ENCODE measurements at places on chromosomes 11 and 22. TPM values are rescaled to one million over a fixed set of nuclear protein-coding genes. Genes with fewer than 3 reads are reported as not detected.
A peak's percentile ranks its signal among the peaks of the same experiment; 100 is the strongest.

DNA sequence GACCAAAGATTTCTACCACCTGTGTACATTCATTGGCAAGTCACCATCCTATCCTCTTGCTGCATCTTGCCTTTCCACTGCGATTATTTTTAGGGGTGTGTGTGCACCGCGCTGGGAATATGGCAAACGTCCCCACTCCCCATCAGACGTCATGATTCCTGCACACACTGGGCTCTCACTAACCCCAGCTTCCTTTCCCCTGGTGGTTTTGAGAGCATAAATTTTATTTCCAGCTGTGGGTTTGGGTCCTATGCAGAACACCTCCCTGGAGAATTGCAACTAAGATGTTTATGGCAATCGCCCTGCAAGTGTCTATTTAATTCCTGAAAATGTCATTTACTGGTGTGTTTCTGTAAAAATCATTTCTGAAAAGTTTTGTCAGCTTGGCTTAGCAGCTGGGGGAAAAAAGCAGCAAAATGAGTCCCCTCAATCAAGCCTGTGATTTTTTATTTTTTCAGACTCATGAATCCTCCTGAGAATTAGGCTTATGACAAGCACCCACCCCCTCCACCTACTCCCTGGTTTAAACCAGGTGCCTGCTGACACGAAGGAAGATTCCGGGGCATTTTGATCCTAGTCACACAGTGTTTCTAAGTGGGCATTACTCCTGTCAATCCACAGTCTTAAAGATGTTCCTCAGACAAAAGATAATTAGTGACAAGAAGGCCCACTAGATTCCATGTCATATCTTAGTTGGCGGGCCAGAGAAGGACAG, 23.8 kb downstream of the UPB1 start:
- peaks cover 8% of the 10 kb centered on the region for H3K4me1 ChIP-seq
- H3K27ac ChIP-seq: no peak overlapping the region

GRCh38 chr11:104104201-104104600, 59.7 kb downstream of the PDGFD start:
- H3K36me3 ChIP-seq: no peaks in the 10 kb centered on the region
- no peak overlapping the region for H3K27ac ChIP-seq

GRCh38 chr22:30514252-30514651, 8.8 kb upstream of the SEC14L4 start:
- no peaks in the 10 kb centered on the region for H3K36me3 ChIP-seq
- no peak overlapping the region for H3K4me3 ChIP-seq
- H3K27me3 ChIP-seq: no peaks in the 10 kb centered on the region
- no peak for DNase-seq

GRCh38 chr11:134756811-134757540, 344.9 kb upstream of the B3GAT1 start:
- H3K27me3 ChIP-seq: no peaks in the 10 kb centered on the region
- peak; percentile 44 for DNase-seq
- no peak overlapping the region for H3K4me3 ChIP-seq
- H3K27ac ChIP-seq: no peak overlapping the region

DNA sequence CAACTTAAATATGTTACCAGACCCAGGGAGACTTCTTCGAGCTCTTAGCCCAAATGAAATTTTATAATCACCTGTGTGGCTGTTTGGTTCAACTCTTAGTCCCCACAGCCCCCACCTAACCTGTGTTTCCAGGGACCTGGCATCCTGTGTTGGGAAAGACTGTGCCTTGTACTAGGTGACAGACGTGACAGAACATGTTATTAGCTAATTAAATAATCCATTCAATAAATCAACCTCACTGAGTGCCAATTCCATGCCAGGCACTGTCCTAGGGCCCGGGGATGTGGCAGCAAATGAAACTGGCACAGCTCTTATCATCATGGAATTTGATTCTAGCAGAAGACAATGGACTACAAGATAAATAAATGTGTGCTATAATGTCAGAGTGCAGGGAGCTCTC, 431.9 kb downstream of the MIAT start:
- H3K4me3 ChIP-seq: no peak overlapping the region
- no peak for DNase-seq
- no peak overlapping the region for H3K27ac ChIP-seq

DNA sequence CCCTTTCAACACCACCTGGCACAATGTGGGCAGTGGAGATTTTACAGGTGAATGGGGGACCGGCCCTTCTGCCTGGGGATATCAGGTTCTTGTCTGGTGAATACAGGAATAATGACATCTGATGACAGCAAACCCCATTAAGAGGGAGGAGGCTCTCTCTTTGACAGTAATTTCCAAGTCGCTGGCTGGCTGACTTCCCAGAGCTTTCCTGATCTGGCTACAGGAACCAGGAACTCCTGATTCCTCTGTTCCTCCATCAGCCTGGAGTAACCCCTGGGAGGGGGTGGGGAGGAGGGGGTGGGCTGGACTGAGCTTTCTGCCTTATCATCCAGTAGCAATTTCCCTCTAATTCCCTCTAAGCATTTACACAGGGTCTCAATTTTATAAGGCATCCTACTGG, 3.7 kb upstream of the MIEF1 start:
- no peaks in the 10 kb centered on the region for H3K36me3 ChIP-seq
- DNase-seq: no peak
- H3K4me1 ChIP-seq: peaks cover 16% of the 10 kb centered on the region
- no peak overlapping the region for H3K27ac ChIP-seq
- H3K27me3 ChIP-seq: no peaks in the 10 kb centered on the region

- H3K27me3 ChIP-seq: no peaks in the 10 kb centered on the region
- peak overlapping the region; percentile 86 for H3K27ac ChIP-seq
- no peak for DNase-seq
- no peaks in the 10 kb centered on the region for H3K36me3 ChIP-seq
- H3K4me3 ChIP-seq: no peak overlapping the region
- peaks cover 28% of the 10 kb centered on the region for H3K4me1 ChIP-seq
Observed at GRCh38 chr11:1459764-1460395, 26.7 kb downstream of the MOB2 start.

GRCh38 chr11:97938789-97939188, 1082.0 kb upstream of the CNTN5 start:
- H3K4me1 ChIP-seq: no peaks in the 10 kb centered on the region
- no peaks in the 10 kb centered on the region for H3K36me3 ChIP-seq
- DNase-seq: no peak
- no peaks in the 10 kb centered on the region for H3K27me3 ChIP-seq

DNA sequence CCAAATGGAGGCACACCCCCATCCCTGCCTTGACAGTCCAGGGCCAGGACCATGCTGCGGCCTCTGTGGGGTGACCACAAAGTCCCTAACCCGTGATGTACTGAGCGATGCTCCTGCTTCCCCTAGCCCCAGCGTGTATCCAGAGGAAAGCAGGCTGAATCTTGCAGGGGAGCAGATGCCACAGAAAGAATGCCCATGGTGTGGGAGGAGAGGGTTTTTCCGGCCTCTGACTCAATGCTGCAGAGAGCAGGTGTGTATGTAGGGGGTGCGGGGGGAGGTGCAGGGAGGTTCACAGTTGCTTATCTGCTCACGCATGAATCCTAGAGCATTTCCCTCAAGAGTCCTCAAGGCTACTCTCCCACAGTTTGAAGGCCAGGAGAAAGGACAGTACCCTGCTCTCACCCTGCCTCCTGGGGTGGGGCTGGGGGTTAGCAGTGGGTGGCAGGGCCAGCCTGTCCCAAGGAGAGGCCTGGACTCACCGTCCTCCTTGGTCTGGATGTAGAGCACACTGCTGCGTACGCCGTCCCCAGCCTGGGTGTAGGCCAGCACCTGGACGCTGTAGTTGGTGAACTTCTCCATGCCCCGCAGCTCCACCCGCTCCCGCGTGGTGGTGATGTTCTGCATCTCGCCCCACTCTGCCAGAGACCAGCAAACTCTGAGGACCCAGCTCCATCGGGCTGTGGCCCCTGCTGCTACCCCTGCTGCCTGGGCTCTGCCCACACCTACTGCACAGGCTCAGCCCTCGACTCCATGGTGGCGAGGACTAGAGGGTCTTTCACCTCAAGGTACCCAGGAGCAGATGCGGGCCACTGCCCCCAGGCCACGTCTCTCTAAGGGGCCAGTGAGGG, 130.8 kb downstream of the CEP164 start:
- no peaks in the 10 kb centered on the region for H3K27me3 ChIP-seq
- no peak for DNase-seq
- no peaks in the 10 kb centered on the region for H3K4me1 ChIP-seq
- H3K27ac ChIP-seq: no peak overlapping the region
- no peaks in the 10 kb centered on the region for H3K36me3 ChIP-seq

DNA sequence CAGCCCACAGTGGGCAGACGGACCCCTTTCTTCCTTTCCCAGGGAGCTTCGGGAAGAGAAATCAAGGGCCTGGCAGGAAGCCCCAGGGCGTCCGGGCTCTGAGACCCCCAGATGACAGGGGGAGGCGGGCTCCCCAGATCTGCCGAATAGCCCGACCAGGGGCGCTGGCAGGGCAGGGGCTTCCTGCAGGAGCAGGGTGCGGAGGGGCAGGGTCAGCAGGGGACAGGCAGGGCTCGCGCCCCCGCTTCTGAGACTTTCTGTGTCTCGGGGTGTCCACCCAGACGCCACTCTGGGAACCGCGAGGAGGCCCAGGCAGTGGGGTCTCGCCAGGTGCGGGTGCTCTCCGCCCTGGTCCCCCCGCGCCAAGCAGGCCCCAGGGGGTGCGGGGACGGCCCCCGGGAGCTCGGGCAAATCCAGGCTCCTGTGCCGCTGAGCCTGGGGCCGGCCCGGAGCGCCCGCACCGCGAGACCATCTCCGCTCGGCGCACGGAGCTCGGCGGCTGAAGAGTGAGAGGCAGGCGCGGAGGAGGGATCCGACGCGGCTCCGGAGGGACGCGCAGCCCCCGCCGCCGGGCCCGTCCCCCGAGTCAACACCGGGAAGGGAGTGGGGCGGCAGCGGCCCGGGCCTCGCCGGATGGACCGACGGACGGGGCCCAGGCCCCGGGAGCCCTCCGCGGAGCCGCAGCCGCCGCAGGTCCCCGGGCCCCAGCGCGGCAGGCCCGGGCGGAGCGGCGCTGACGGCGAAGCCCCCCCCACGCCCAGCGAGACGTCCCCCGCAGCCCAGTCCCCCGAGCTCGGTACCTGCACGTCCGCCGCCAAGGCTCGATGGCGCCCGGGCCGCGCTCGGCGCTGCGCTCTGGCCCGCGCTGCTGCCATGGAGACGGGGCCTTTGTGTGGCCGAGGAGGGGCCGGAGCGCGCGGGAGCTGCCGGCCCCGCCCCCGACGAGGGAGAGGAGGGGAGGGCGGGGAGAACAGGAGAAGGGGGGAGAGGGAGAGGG, at the start of gene PLXNB2:
Gene PLXNB2, minus strand, starts transcription at position 894 of the 997 bp plus-strand sequence. CDS start 17,062 bp downstream, outside the sequence.
- H3K4me1 ChIP-seq: peaks cover 44% of the 10 kb centered on the region
- H3K4me3 ChIP-seq: peak within 1 kb of the TSS; percentile 71
- no peaks in the 10 kb centered on the region for H3K36me3 ChIP-seq
- H3K27me3 ChIP-seq: no peaks in the 10 kb centered on the region
- H3K27ac ChIP-seq: peak within 1 kb of the TSS; percentile 96

DNA sequence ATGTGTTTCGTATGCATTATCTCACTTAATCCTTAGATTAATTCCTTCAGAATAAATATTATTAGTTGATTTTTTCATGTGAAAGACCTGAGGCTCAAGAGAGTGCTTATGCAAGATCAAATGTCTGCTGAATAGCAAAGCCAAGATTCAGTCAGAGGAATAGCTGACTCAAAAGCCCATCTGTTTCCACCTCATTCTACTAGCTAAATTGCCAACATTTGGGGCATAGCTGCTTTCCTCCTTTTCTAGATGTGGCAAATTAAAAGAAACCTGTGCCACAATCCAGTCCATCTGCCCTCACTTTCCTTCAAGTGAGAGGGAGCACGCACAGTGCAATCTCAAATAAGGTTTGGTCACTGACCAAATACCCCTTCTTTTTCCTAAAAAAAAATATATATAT, 121.1 kb downstream of the PAX6 start:
- H3K36me3 ChIP-seq: no peaks in the 10 kb centered on the region
- H3K4me1 ChIP-seq: peaks cover 4% of the 10 kb centered on the region
- no peak for DNase-seq

DNA sequence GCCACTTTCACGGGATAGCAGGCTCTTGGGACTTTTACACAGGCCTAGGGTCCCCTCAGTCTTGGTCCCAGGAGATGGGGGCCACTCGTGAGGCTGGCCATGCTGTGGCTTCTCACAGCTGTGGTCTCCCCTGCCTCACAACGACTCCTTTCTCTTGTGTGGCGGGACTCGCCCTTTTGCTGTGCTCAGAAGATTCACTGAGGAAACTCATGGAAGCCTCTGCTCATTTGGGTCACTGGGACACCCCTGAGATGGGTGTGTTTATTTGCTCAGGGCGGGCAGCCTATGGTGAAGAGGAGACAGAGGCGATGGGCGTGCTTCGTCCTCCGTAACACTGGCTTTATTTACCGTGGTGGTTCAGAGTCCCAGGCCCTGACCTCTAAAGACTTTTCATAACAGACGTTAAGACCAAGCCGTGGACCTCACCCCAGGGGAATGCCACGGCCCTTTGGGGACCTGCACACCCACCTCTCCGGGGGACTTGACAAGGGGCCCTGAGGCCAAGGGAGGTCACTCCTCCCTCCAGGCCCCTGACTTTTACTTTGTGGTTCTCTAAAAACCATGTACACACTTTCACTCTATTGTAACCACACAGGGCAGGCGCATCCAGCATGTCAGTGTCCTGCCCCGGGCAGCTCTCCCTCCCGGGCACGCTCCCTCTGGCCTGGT, 15.5 kb downstream of the TEF start:
- no peak overlapping the region for H3K27ac ChIP-seq
- H3K36me3 ChIP-seq: peaks cover 42% of the 10 kb centered on the region
- DNase-seq: no peak
- peaks cover 7% of the 10 kb centered on the region for H3K4me1 ChIP-seq
- no peaks in the 10 kb centered on the region for H3K27me3 ChIP-seq
- no peak overlapping the region for H3K4me3 ChIP-seq

GRCh38 chr11:11985016-11985715, 23.3 kb downstream of the DKK3 start:
- peaks cover 3% of the 10 kb centered on the region for H3K36me3 ChIP-seq
- DNase-seq: peak; percentile 66
- H3K4me3 ChIP-seq: no peak overlapping the region
- H3K4me1 ChIP-seq: peaks cover 44% of the 10 kb centered on the region
- H3K27ac ChIP-seq: peak overlapping the region; percentile 81

GRCh38 chr22:36206255-36206654, 4.6 kb upstream of the APOL4 start:
- no peak for DNase-seq
- no peaks in the 10 kb centered on the region for H3K36me3 ChIP-seq
- no peaks in the 10 kb centered on the region for H3K27me3 ChIP-seq

The NAALAD2 gene
- not detected for total RNA-seq

The NFRKB gene
- 6.9 TPM for total RNA-seq

The FGF3 gene
- total RNA-seq: not detected

The RHOD gene
- 82.6 TPM for total RNA-seq

The DEUP1 gene
- not detected for total RNA-seq

The GSTT2B gene
- not detected for total RNA-seq

The MS4A15 gene
- total RNA-seq: not detected
